Activated CD8-positive, alpha-beta memory T cell treated with anti-CD3 and anti-CD28 coated beads, Interleukin-2, amount 50 U/mL, for 4 hours (primary cell): ENCODE measurements at places on chromosomes 4 and X.

DNA sequence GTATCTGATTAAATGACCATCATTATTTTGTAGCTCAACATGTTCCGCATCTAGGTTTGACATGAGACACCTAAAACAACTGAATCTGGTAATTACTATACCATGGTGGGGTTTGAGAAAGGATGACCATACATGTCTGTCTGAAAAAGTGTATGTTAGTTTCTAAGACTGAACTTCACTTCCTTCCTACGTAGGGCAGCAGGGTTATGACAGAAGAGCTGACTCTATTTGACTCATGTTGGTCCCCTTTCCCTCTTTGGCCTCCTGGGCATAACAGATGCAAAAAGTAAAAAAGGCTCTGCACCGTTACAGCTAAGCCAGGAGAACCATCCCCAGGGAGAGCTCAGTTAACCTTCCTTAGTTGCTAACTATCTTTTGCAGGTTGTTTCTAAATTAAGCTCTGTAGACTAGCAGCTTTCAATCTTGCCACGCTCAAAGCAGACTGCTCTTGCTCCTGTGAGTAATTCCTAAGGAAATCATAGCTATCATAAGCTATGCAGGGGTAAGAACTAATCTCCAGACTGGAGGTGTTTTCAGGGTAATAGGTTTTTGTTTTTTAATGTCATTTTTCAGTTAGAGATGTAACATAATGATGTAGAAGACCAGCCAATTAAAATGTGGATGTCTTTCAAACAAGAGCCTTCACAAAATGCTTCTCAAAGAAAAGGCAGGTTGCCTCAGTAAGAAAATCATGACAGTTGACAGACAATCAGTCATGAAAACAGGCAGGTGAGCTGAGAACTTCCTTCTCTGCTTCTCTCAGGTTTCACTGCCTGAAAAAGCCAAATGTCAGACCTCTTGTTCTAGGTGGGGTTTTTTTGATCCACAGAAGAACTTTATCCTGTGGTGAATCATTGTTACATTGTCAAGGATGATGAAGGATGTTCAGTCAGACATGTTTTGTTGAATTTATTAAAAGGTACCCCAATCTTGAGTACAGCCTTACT, 66.9 kb upstream of the DAPP1 start:
- DNase-seq: no peak

DNA sequence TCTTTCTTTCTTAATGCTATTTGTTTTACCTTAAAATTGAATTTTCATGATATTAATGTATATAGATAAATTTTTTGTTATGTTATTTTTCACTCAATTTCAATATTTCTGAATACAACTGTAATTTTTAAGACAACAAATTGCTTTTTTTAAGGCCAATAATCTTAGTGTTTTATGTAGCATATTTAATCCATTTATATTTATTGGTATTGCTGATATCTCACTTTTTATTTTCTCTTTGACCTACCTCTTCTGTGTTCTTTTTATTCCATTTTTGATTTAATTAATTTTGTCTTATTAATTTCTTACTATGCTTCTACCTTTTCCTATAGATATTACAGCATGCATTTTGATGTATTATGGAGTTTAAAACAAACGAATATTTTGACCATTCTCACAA, 460.1 kb upstream of the AGA start:
- DNase-seq: no peak

DNA sequence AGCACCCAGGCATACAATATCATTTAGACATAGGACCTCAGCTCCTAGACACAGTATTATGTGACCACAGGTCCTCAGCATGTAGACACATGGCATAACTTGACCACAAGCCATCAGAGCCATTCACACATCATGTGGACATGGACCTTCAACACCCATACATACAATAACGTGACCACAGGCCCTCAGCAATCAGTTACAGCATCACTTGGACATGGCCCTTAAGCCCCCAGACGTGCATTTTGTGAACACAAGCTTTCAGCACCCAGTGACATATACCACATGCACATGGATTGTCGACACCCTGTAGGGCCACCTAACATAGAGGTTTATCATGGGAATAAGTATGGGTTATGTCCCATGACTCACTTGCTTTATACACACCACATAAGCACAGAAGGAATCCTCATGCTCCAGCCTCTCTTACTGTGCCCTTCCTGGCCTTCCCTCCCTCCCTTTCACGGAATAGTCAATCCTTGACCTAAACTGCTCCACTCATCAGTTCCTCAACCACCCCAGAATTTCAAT, 1.9 kb downstream of the TSPYL2 start:
- no peak for DNase-seq

DNA sequence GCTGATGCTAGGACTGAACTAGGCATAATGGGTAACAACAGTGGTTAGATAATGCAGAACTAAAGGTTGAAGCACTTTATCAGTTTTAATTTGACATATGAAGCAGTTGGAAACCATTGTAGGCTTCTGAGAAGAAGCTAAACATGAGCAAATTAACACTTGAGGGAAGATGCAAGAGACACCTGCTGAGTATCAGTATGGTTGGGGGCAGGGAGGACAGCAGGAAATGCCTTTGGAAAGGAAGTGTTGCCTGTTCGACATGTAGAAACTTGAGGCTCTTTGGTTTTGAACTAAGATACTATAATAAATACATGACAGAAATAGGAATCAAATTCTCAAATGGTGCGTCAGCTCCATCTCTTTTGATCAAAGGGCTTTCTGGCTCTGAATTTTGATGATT, 115.6 kb downstream of the FHIP1A start:
- DNase-seq: no peak

DNA sequence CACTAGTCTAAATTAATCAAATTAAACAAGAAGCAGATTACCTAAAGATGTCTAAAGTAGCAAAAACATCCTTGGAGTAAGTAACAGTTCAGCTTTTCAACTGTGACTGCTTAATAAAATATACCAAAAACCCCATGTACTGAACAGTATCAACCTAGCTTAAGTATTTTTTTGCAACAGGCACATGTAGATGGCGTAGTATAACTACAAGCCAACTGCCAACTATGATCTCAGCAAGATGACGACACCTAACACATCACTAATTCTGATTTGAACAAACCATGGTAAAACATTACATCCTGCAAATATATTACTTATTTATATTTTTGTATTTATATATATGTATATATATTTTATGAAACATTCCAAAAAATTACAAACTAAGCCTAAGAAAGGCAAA, 24.5 kb downstream of the DHX15 start:
- DNase-seq: no peak

DNA sequence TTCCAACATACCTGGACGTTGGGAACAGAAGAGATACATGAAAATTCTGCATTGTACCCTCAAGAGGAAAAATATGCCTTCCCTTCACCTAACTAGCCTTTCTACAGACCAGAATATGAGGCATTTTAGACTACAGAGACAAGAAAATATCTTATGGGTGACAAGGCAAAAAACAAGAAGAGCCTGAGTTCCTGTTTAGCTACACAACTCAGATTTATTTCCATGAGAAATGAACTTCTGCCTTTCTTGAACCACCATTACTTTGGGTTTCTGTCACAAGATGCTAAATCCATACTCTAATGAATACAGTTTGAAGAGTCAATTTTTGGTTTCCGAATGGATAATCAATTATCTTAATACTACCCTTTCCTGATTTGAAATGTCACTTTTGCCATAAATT, 18.7 kb downstream of the RCHY1 start:
- no peak for DNase-seq

DNA sequence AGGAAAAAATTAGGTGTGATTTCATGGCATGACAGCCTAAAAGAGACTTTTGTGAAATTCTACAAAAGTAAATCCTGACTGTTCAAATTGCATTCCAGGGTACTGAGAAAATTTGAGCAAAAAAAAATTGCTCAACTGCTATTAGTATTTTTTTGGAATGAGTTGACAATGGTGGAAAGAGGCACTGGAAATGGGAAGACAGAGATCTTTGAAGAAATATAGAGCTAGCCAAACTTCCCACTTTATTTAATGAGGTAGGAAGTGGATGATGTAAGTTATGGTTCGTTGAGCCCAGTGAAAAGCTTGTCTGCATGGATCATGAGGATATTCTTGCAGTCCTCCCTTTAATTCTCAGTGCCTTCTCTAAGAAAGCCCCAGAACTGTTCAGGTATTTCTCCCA, 183.8 kb downstream of the PTTG2 start:
- DNase-seq: no peak

DNA sequence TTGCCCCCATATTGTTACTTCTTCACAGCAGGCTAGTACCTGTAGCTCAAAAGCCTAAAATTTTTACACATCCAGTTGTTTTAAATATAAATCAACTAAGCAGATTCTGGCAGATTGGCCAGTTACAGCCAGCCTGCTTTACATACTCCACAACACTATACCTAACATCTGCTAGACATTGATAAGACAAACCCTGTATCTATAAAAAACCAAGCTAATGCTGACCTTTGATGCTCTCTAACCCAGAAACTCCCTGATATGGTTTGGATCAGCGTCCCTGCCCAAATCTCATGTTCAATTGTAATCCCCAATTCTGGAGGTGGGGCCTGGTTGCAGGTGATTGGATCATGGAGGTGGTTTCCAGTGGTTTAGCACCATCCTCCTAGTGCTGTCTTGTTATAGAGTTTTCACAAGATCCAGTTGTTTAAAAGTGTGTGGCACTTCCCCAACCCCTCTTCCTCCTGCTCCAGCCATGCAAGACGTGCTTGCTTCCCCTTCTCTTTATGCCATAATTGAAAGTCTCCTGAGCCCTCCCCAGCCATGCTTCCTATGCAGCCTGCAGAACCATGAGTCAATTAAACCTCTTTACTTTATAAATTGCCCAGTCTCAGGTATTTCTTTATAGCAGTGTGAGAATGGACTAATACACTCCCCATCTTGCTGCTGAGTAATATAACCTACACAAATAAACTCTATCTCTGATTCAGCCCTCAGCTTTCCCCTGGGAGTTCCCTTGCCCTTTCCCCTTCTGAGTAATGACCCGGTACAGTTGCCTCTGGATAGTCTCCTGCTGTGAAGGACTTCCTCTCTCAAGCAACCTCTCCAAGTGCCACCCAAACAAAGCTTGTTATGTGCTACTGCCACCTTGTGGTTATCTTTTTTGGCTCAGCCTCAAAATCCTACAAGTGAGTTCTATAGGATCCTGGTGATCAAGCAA, 39.6 kb downstream of the ZCCHC13 start:
- DNase-seq: peak; percentile 26

- DNase-seq: no peak
These were observed 38.5 kb upstream of the TAPT1 start for GRCh38 chr4:16264798-16265197.

GRCh38 chr4:37567836-37568235, 118.3 kb downstream of the RELL1 start:
- no peak for DNase-seq
